Activated CD4-positive, alpha-beta T cell treated with anti-CD3 and anti-CD28 coated beads for 4 hours (primary cell): ENCODE measurements at places on chromosomes 5 and 9.

DNA sequence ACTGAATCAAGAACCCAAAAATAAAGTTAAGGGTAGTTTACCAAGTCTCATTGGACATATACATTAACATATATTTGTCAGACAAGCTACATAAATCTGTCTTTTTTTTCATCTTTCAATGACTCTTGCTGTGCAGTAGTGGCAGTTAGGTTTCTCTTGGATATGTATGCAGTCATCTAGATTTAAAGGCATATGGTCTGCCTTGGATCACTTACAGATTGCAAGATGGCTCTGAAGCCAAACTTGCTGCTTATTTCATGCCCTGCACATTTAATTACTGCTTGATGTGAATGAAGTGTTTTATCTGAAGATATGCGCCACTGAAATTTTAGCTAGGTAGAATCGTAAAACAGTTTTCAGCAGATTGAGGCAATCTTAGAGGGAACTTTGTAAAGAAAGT is 18.6 kb upstream of the MAN2A1 start:
- no peak for DNase-seq

DNA sequence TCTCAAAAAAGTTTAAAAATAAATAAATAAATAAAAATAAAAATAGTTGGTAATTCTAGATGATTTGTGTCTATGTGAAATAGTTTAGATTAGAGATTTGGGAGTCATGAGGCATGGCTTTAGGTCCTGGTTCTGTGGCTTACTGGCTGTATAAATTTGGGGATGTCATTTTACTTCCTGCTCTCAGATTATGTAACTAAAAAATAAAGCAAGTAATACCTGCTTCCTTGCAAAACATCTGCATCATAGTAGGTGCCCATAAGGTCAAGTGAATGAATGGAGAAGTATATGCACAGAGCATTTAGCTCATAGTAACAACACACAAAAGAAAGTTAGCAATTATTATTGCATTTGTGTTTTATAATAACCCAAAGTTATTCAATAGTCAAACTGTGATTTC is 287.7 kb upstream of the TLE4 start:
- no peak for DNase-seq

GRCh38 chr5:1878050-1878849 is 4.5 kb downstream of the IRX4 start:
- DNase-seq: no peak

DNA sequence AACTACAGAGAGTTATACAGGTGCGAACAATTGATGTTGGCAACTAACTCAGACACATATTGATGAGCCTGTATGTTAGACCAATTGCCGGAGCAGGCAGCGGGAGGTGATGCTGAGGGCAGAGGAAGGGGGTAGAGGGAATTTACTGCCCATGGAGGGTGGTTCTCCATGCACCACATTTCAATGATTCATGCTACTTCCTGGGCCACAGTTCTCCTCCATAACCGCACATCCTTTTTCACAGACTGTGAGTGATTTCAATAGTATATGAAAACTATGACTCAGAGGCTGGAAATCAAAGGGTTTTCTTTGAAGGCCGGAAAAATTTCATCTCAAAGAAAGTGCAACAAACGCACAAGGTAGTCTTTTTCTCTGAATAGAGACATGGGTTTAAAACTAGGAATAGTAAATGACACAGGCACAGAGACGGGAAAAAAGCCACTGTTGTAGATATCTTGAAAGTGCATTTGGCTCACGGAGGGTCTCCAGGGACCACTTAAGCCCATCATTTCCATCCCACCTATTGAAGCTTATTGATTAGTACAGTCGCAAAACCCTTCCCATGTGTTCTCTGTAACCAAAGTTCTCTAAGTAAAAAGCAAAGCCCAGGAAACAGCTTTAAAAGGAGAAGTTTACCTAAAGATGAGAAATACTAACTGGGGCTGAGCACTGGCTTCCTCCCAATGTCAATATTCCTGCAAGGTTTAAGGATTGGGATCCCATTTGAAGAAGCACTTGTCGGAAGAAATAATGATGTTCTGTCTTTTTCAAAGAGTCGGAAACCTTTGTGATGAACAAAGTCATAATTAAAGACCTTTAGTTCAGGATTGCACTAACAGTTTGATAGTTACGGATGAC is 28.0 kb upstream of the ADAM19 start:
- peak; percentile 72 for DNase-seq

- DNase-seq: no peak
These were observed 323.9 kb downstream of the TMEM161B start for GRCh38 chr5:87944553-87945285.

GRCh38 chr5:148437249-148437648 is 53.5 kb downstream of the FBXO38 start:
- DNase-seq: no peak

DNA sequence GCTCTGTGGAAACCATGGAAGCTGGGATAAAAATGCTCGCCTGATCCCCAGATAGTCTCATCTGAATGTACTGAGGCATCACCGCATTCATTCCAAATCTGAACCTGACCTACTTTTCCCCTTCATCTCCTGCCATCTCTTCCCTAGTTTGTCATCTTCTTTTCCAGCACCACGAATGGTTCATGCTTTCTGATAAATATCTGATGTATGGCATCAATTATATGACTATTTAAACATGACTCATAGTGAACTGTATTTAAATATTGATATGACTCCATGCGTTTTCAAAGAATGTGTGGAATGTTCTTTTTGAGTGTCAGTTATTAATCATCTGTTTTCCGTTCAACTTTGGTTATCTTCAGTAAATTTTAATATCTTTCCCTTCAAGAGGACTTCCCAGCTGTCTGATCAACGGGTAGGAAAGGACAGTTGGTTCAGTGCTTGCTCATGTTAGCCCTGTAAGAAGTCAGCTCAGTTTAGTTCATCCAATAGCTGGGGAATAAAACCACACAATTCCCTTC is 21.1 kb downstream of the BASP1 start:
- no peak for DNase-seq
